Substantia nigra (tissue), 51 donors: ENCODE measurements at places on chromosomes 13 and 19.

DNA sequence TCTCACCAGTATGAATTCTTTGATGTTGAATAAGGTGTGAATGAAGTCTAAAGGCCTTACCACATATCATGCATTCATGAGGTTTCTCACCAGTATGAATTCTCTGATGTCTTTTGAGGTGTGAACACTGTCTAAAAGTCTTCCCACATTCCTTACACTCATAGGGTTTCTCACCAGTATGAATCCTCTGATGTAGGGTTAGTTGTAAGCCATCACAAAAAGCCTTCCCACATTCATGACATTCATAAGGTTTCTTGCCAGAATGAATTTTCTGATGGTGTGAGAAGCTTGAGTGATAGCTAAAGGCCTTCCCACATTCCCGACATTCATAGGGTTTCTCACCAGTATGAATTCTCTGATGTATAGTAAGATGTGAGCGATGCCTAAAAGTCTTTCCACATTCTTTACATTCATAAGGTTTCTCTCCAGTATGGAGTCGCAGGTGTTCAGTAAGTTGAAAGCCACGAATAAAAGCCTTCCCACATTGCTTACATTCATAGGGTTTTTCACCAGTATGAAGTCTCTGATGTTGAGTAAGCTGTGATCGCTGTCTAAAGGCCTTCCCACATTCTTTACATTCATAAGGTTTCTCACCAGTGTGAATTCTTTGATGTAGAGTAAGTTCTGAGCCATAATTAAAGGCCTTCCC, 27.7 kb downstream of the ZNF461 start:
- no peak for DNase-seq

- DNase-seq = no peak
Measured at GRCh38 chr19:18504886-18505610, 16.8 kb downstream of the ELL start.

DNA sequence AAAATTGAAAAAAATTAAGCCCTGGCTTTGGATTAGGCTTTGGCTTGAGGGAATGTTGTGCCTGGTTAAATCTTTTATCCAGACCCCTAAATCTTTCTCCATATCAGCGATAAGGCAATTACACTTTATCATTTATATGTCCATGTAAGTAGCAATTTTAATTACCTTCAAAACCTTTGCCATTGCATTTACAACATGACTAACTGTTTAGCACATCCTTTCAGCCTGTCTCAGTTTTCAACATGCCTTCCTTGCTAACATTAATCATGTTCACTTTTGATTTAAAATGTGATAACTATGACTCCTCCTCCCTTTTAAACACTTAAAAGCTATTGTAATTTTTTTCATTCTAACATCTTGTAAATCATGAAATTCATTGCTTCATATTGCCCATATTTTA, 583.7 kb downstream of the SLITRK1 start:
- no peak for DNase-seq

DNA sequence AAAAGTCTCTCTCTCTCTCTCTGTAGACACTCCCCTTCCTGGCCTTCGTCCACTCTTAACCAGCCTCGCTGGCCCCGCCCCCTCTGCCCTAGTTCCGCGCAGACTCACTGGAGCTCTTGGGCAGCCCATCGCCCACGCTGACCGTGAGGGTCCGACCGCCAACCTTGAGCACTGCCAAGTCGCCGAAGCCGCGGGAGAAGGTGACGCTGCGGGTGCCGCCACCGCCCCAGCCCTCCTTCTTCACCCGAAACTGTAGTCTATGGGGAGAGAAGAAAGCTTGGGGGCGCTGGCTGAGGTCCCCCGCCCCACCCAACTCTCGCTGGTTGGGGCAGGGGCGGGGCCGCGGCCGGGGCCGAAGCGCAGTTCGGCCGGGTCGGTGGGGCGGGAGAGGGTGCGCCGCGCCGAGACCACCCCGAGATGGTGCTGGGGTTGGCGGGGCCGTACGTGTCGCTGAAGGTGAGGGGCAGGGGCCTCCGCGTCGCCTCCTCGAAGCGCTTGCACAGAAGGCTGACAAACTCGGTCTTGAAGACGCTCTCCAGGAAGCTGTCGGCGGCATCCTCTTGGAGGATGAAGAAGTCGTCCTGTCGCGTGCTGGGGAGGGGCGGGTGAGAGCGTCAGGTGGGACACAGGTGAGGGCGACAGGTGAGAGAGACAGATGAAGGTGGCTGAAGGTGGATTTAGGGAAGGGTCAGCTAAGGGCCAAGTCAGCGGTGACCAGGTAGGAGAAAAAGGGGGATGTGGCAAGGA, 12.6 kb upstream of the ZNF414 start:
- peak; percentile 83 for DNase-seq

- no peak for DNase-seq
Measured at GRCh38 chr19:51327066-51328001, 14.6 kb downstream of the VSIG10L start.

- no peak for DNase-seq
Measured at GRCh38 chr19:45556835-45557234, 27.8 kb downstream of the OPA3 start.

GRCh38 chr19:49929121-49929610, at the start of the genes ATF5 and NUP62:
Gene ATF5 (plus strand): TSS chr19:49929205. CDS start chr19:49930851, 1,646 bp downstream.
Gene NUP62 (minus strand): TSS chr19:49929504. CDS start chr19:49909807, 19,697 bp downstream.
- DNase-seq = peak; percentile 84
